Posterior vena cava (tissue), 2 donors: ENCODE measurements at places on chromosomes 3 and 15. TPM values are rescaled to one million over a fixed set of nuclear protein-coding genes. Genes with fewer than 3 reads are reported as not detected.
A peak's percentile ranks its signal among the peaks of the same experiment; 100 is the strongest.

SLC12A1 gene
- total RNA-seq = not detected

NRG4 gene
- total RNA-seq = not detected

SLC7A14 gene
- total RNA-seq = not detected

GHSR gene
- not detected for total RNA-seq

SNUPN gene
- 17.2 TPM for total RNA-seq

GOLGA6L4 gene
- total RNA-seq = 6.4 TPM

CHRM5 gene
- 0.09 TPM for total RNA-seq

PDCD10 gene
- 62.0 TPM for total RNA-seq

SPTSSB gene
- total RNA-seq = not detected

TRH gene
- total RNA-seq = not detected

GPR62 gene
- not detected for total RNA-seq

SERPINI2 gene
- total RNA-seq = 0.81 TPM

ARGFX gene
- not detected for total RNA-seq

DUOX1 gene
- 0.62 TPM for total RNA-seq

PARP15 gene
- 3.5 TPM for total RNA-seq

TMEM207 gene
- total RNA-seq = not detected

DNA sequence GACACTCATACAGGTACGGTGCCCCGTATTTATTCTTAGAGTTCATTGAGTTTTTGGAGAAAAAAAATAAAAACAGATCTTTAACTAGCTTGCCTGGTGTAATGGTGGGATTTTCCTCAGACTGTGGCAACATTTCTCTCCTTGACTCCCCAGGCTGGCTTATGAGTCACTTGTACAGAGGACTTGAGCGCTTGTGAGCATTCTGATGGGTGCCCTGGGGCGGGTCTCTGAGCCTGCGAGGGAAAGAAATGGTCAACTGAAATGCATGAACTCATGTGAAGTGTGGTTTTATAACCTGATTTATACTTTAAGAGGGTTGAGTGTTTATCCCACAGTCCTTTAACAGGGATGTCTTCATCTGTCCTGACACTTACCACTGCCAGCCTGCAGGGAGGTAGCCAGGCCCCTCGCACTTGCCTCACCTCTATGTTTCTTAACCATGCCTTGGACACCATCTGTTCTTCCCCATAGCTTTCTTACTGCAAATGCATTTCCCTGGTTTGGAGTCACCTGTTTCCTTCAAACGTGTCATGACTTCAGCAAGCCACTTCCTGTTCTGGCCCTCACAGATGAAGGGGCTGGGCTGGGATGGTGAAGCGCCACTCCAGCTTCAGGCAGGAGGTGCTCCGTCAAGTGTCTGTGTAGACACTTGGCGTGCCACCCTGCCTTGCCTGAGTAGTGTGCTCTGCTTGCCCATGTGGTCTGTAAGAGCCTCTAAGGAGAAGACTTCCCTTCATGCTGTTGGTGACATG lies 118.7 kb downstream of the PDE8A start:
- no peak for DNase-seq

DNA sequence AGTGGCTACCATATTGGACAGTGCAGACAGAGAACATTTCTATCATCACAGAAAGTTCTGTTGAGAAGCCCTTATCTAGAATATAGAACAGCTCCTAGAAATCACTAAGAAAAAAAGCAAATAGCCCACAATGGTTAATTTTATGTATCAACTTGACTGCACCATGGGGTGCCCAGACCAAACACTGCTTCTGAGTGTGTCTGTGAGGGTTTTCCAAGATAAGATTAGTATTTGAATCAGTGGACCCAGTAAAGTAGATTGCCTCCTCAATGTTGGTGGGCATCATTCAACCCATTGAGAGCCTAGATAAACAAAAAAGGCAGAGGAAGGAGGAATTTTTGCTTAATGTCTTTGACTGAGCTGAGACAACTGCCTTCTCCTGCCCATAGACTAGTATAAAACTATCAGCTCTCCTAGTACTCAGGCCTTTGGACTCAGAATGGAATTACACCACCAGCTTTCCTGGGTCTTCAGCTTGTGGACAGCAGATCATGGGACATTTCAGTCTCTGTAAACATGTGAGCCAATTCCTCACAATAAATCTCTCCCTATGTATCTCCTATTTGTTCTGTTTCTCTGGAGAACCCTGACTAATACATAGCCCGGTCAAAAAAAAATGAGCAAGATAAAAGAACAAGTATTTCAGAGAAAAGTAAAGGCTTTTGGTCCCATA lies 55.9 kb upstream of the OXTR start:
- DNase-seq = no peak

- DNase-seq = no peak
These were observed 25.2 kb downstream of the CCDC14 start for GRCh38 chr3:123935830-123936229.

DNA sequence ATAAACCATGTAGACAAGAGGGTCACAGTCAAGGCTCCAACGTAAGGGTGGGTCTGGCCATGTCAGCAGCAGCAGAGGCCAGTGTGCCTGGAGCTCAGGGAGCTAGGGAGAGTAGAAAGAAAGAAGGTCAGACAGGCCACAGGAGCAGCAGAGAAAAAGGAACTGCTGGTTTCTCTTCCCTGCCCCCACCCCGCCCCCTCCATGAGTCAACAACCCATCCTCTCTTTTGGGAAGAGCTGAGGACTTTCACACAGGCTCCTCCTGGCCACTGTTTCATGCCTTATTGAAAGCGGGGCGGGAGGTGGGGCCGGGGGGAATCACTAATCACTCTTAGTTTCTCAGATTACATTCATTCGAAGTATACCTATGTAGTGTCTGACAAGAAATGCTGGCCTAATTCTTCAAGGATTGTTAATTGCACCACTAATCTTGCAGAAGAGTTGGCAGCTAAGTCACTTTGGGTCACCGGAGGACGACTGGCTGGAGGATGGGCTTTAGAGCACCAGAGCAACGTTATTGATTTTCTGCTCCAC lies 9.1 kb upstream of the SCG3 start:
- DNase-seq = no peak

GRCh38 chr3:179175358-179175757 lies 27.2 kb downstream of the PIK3CA start:
- no peak for DNase-seq

- DNase-seq = no peak
These were observed 463.9 kb upstream of the ADAMTS9 start for GRCh38 chr3:65151666-65152065.

GRCh38 chr15:82060817-82061216 lies 15.0 kb upstream of the MEX3B start:
- DNase-seq = no peak

DNA sequence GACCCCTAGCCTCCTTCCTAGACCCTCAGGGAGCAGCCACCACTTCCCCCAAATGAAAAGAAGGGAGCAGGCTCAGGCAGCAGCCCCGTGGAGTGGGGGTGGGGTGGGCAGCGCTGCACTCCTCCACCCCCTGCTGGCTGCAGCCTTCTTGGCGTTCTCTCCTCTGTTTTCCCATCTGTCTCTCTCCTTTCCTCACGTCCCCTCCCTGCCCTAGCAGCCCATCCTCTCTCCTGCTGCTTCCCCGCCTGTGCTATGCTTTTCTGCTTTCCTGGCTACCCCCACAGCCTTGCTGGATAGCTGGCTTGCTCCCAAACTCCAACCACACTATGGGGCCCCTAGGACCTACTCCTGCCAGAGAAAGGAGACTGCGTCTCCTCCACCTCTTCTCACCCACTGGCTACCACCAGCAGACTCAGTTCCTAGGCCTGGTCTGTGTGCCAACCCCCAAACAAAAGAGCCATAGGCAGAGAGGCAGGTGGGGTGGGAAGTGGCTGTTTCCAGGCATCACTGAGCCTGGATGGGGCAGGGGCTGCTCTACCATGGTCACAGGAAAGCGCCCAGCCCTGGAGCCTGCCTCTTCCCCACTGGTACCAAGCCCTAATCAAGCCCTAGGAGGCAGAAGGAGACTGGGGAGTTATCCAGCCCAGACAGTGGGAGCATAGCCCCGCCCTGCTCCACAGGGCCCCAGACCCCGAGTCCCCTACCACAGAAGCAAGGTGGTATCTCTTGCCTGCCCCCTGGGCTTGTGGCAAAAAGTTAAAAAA lies 3.4 kb upstream of the DISP2 start:
- no peak for DNase-seq

- DNase-seq = no peak
These were observed 45.1 kb downstream of the PTPN23 start for GRCh38 chr3:47425959-47426358.

- no peak for DNase-seq
These were observed 42.6 kb upstream of the RGMA start for GRCh38 chr15:93131485-93132095.

DNA sequence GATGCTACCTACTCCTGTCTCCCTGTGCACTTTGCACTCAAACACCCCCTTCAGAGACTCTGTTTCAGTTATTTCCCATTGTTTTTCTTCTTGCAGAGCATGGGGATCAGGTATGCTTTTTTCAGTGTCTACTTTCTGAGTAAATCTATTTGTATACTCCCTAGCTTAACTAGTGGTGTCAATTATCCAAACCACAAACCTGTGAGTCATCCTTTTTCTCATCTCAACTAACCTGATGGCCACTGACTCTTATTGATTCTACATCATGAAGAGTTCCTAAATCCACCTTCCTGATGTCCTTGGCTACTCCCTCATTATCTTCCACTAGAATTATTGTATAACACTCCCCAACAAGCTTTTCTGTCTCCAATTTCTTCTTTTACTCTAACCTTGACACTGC lies 68.0 kb downstream of the DIPK2A start:
- DNase-seq = no peak

GRCh38 chr3:13112521-13113345 lies 39.5 kb upstream of the IQSEC1 start:
- DNase-seq = peak; percentile 58

DNA sequence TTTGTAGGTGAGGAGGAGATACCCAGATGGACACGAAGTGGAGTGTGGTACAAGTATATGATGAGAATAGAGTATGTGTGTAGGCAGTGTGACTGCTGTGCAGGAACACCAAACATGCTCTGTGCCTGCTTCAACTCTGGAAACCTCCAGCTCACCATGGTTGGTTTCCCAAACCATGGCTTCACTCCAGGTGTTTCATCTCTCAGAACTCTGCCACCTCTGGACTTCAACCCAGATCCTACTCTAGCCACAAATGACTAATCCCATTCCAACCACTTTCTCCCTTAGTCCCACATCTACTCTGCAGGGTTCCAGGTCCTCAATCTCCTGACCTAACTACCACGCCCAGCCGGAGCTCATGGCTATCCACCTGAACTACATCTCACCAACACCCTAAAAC lies 102.1 kb downstream of the RYK start:
- no peak for DNase-seq

GRCh38 chr3:5811016-5811415 lies 623.5 kb downstream of the EDEM1 start:
- DNase-seq = no peak

GRCh38 chr3:172135820-172136219 lies 96.4 kb downstream of the FNDC3B start:
- no peak for DNase-seq

- DNase-seq = no peak
These were observed 47.9 kb downstream of the PIK3CA start for GRCh38 chr3:179196098-179196497.

DNA sequence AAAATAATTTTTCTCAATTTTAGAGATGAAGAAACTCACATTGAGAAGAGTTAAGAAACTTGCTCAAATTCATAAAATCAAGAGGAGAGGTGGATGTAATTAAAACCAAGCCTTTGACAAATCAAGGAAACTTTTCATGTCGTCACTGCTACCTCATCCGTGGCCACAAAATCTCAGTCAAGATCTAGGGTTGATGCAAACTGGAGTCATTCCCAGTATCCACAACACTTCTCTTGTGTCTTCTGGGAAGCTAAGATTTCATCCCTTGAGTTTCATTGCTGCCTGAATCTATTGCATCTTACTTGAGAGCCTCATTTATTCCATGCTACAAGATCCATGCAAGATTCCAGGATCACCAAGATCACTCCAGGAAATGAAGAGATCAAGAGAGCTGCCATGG lies 5.4 kb upstream of the FBN1 start:
- no peak for DNase-seq

DNA sequence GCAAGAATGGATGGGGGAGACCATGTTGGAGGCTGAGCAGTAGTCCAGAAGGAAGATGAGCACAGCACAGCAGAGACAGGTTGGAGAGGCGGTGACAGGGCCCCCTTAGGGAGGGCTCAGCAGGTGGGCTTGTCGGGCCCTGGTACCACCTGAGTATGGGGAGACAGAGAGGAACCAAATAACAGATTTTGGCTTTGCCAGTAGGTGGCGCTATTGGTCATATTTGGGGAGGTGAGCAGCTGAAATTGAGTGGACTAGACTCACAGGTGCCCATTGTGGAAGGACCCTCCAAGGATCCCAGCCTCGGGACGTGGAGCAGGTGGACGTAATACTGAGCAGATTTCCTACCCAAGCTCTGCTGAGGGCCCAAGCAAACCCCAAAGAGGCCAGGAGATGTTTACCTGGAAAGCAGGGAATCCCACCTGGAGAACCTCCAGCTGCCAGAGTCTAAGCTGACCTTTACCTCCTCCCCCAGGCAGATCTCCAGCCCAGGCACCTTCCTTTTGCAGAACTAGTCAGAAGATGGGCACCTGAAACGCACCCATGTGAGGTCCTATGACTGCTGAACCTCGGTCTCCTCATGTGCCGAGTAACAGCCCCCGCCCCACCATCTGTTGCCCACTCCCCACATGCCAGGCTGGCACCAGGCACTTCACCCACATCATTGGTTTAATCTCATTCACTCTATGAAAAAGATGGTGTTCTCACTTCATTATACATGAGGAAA lies 24.6 kb upstream of the CORO2B start:
- DNase-seq = peak; percentile 76

- no peak for DNase-seq
These were observed 5.9 kb upstream of the ADGRG7 start for GRCh38 chr3:100603469-100603868.

DNA sequence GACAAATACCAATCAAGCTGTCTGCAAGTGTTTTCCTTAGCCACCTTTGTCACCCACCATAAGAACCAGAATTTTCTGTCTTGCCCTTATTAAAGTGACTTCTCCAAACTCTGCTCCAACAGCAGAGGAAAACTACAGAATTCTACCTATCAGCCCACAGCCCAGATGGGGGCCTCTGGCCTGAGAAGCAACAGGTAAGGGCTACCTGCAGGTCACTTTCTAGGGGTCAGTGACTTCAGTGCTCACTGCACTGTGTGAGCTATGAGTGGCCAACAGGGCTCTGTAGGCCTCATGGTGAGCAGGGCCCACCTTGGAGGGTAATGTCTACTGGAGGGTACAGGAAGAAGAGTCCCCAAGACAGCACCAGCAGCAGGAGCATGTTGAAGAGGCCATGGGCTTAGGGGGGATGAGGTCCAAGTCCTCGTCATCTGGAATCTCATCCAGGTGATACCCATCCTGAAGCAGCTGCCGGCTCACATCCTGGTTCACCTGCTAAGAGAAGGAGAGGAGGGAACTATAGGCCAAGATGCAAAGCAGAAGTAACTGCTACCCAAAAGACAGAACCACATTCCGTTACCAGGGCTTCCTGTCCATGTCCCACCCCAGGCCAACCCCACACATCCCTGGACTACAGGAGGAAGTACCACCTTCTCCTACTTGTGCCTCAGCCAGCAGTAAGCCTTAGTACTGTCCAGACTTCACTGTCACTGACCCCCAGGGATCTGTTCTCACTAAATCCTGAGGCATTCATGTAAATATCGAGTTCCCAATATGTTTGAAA lies 4.2 kb downstream of the FAM219B start:
- DNase-seq = no peak

- no peak for DNase-seq
These were observed 29.7 kb downstream of the SEMA7A start for GRCh38 chr15:74403991-74404563.

GRCh38 chr15:25678500-25678855 lies 184.6 kb downstream of the ATP10A start:
- no peak for DNase-seq
